ENCODE measurements at places on chromosomes 6 and 20. TPM values are rescaled to one million over a fixed set of nuclear protein-coding genes. Genes with fewer than 3 reads are reported as not detected.

Gene PTPRA
- total RNA-seq, result 67.1 TPM

DNA sequence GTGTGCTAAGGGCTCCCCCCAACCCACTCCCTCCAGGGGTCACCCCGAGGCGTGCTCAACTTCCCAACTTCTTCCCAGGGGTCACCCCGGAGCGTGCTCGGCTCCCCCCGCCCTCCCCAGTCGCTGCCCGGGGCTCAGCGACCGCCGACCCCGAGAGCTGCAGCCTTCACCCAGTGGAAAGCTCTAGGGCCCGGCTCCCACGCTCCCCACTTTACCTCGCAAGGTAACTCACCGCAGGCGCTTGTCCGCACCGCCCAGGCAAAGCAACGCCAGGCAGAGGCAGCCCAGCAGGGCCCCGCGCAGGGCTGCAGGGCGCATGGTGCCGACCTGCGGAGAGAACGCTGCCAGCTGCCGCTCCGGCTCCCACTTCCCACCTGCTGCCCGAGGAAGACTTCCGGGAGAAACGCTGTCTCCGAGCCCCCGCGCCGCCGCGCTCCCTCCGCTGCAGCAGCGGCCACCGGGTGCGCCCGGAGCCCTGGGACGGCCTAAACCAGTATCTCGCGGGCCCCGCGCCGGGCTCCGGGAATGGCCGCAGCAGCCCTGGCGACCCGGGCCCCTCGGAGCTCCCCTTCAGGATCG, 396 bp downstream of the RNASET2 start:
- peaks cover 53% of the 10 kb centered on the region for H3K4me1 ChIP-seq
- no peak for DNase-seq
- peaks cover 8% of the 10 kb centered on the region for H3K36me3 ChIP-seq
- H3K4me3 ChIP-seq, result peak overlapping the region; percentile 86
- H3K27me3 ChIP-seq, result no peaks in the 10 kb centered on the region
- H3K27ac ChIP-seq, result peak overlapping the region; percentile 96

- no peaks in the 10 kb centered on the region for H3K36me3 ChIP-seq
- H3K27me3 ChIP-seq, result no peaks in the 10 kb centered on the region
- no peaks in the 10 kb centered on the region for H3K4me1 ChIP-seq
- H3K27ac ChIP-seq, result no peak overlapping the region
- no peak overlapping the region for H3K4me3 ChIP-seq
These were observed 27.8 kb upstream of the LGSN start for GRCh38 chr6:63347599-63347998.

GRCh38 chr20:2822073-2822472, 5.9 kb downstream of the TMEM239 start:
- H3K36me3 ChIP-seq, result no peaks in the 10 kb centered on the region
- H3K27ac ChIP-seq, result no peak overlapping the region
- DNase-seq, result peak; percentile 48
- H3K27me3 ChIP-seq, result peaks cover 25% of the 10 kb centered on the region
- no peak overlapping the region for H3K4me3 ChIP-seq

DNA sequence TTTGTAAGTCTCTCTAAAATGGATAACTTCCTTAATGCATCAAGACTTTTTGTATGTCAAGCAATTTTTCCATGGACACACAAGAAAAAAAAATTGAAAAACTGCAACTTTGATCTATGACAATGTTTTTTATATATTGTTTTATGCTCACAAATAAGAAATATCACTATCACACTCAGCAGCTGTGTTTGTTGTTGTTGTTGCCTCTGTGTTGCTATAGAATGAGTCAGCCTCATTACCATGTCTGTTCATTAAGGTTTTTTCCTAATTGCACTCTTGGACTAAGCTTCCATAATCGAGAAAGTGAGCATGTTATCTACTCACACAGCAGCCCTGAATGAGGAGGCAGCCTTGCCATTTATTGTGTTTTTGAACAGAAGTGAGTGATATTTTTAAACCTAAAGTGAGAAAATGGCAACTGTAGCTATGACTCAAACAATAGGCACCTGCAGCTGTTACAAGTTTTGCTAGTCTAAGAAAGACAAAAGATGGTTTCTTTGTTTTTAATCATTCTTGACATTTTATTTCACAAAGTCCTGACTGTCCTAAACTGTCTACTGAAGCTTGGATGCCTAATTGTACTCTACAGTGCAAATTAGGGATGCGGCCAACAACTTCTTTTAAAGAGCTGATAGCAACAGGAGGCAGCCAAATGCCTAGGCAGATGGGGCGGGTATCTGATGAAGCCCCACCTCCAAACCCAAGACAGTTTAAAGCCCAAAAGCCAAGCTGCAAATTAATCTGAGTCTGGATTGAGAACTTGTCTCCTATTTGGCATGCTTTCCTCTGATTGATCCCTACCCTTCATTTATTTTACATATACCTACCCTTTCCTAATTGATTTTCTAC, 77.9 kb upstream of the DOK5 start:
- H3K4me3 ChIP-seq, result no peak overlapping the region
- no peaks in the 10 kb centered on the region for H3K36me3 ChIP-seq
- H3K4me1 ChIP-seq, result no peaks in the 10 kb centered on the region
- DNase-seq, result no peak

DNA sequence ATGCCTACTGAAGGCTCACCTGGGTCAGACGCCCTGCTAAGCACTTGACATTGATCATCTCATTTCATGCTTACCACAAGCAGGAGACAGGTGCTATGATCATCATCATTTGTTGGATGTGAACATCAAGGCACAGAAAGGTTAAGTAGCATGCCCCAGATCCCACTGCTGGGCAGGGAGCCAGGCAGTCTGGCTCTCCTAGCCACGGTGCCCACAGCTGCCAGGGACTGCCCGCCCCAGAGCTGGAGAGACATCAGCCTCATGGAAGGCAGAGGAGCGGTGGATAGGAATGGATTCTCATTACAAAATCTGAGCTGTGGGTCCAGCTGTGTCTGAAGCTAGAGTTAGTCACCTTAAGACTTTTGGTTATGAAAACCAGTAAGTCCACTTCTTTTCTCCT, 3.6 kb downstream of the SULF2 start:
- H3K4me3 ChIP-seq, result no peak overlapping the region
- DNase-seq, result no peak
- no peak overlapping the region for H3K27ac ChIP-seq
- H3K36me3 ChIP-seq, result no peaks in the 10 kb centered on the region

- H3K27me3 ChIP-seq, result no peaks in the 10 kb centered on the region
- H3K4me1 ChIP-seq, result peaks cover 4% of the 10 kb centered on the region
- H3K4me3 ChIP-seq, result no peak overlapping the region
- H3K36me3 ChIP-seq, result no peaks in the 10 kb centered on the region
- no peak overlapping the region for H3K27ac ChIP-seq
These were observed 4.1 kb upstream of the PHACTR2 start for GRCh38 chr6:143673669-143674068.
